Heart right ventricle (tissue), 16 donors: ENCODE measurements at places on chromosomes 6 and 20. TPM values are rescaled to one million over a fixed set of nuclear protein-coding genes. Genes with fewer than 3 reads are reported as not detected.

- DNase-seq = no peak
These were observed 55.9 kb upstream of the C20orf144 start for GRCh38 chr20:33606118-33606771.

DNA sequence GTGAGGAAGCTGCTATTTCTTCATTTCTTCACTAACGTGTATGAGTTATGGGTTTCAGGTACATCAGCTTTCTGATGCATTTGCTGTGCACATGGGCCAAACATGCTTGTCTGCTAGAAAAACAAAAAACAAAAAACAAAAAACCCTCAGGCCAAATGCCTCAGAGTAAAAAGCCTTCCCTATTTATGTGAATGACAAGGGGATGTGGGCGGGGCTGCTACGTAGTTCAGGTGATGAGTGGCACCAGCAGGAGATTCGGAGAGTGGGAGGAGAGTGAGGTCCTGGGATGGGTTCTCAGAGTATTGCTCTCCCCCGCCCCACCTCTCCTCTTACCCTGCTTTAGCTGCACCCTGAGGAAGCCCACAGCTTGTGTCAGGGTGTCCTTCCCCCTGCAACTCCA is 596.8 kb upstream of the JAG1 start:
- no peak for DNase-seq

GRCh38 chr6:28589957-28590349 is 64.3 kb downstream of the GPX5 start:
- no peak for DNase-seq

- no peak for DNase-seq
These were observed 47.7 kb upstream of the PLCB4 start for GRCh38 chr20:9021216-9021615.

- DNase-seq = no peak
These were observed 126.8 kb upstream of the TMEM170B start for GRCh38 chr6:11410539-11411307.

The GNL1 gene
- polyA plus RNA-seq = 20.3 TPM

- DNase-seq = no peak
These were observed 17.5 kb upstream of the MRGBP start for GRCh38 chr20:62778601-62779416.

GRCh38 chr6:170151321-170151771 is 139.5 kb downstream of the DLL1 start:
- no peak for DNase-seq

GRCh38 chr6:2734488-2735166 is 16.1 kb downstream of the MYLK4 start:
- DNase-seq = no peak

DNA sequence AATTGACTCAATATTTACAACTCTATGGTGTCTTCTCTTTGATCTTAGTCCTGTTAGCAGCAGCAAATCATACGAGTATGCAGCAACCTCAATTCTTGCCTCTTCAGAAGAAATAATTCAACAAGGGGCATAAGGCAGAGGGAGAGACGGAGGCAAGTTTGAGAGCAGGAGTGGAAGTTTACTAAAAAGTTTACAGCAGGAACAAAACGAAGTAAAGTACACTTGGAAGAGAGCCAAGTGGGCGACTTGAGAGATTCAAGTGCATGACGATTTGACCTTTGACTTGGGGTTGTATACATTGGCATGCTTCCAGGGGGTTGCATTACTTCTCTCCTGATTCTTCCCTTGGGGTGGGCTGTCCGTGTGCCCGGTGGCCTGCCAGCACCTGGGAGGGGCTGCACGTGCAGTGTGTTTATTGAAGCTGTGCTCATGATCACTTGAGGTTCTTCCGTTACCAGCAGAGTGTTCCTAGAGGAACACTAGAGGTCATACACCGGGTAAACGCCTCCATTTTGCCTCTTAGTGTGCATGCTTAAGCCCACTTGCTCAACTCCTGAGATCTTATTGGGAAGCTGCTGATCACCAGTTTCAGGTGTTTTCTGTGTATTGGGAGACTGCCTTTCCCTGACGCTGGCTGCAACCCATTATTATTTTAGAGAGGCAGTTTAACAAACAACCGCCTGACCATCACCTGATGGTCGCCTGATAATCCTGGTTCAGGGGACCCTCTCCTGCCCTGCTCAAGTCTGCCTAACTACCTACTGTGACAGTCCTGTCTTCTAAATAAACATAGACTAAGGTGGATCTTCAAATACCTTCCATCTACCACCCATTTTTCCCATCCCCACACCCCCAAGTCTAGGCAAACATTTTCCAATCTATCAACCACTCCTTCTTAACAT is 172.4 kb upstream of the MYLIP start:
- no peak for DNase-seq

The EYA4 gene
- 5.4 TPM for polyA plus RNA-seq

The MAP3K4 gene
- 13.5 TPM for polyA plus RNA-seq

- no peak for DNase-seq
These were observed 280.8 kb downstream of the CENPW start for GRCh38 chr6:126620719-126621118.

The YIPF3 gene
- 50.3 TPM for polyA plus RNA-seq

DNA sequence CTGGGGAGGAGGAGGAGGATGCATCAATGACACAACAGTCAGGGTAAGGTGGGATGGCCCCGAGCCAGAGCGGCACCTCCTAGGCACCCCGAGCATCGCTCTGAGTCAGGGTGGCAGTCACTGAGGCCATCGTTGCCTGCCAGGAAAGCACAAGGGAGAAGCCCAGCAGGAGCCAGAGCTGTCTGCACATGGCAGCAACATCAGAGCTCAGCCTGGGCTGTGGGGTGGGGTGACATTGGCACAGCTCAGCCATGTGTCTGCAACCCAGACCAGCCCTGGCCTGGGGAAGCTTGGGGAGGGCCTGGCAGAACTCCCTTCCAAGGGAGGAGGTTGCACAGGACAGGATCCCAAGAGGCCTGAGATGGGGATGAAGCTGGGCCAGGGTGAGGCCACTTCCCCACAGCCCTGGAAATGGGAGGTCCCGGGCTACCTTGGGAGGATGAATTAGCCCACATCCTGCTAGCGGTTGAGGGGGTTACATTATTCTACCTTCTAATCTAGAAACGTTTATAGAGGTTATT is 255.6 kb downstream of the MAFB start:
- DNase-seq = no peak

DNA sequence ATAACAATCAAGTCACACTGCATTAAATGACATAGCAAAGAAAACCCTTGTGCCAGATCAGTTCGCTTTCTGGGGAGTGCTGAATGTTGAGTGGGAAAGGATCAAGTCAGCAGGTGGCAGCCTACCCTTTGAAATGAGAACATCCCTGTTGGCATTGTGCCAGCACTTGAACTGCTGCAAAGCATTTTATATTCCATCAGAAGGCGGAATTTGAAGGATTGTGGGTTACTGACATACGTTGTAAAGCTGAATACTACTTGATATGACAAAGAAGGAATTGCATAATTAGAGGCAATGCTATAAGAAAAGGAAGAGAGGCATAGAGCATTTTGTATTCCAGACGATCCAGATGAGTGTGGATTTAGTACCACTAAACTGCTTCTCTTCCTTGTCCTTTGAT is 26.5 kb downstream of the BCKDHB start:
- DNase-seq = peak; percentile 62

The C4A gene
- polyA plus RNA-seq = 36.9 TPM

The TCP11 gene
- 0.03 TPM for polyA plus RNA-seq

- peak; percentile 46 for DNase-seq
These were observed 51.9 kb downstream of the FAM120B start for GRCh38 chr6:170358496-170358895.

The IMPG1 gene
- not detected for polyA plus RNA-seq

The TAP2 gene
- polyA plus RNA-seq = 13.8 TPM

DNA sequence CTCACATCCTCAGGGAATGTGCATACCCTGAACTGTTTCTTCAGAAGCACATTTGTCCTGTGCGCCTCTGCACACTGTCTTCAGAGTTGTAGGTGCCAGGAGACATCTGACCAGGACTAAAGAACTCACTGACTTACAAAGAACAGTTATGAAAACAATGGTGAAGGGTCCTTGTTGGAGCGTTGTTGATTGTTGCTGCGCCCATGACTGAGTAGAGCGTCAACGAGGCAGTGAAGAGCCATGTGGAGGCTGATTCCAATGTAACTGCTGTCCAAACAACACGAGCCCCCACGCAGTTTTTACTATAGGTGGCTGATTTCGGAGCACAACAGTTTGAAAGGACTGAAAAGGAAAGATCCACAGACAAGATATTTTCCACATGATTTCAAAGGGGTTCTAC is 380.3 kb downstream of the CDH26 start:
- DNase-seq = no peak

- DNase-seq = no peak
These were observed 41.9 kb downstream of the PTGIS start for GRCh38 chr20:49526056-49526455.

The MANEA gene
- 2.6 TPM for polyA plus RNA-seq

DNA sequence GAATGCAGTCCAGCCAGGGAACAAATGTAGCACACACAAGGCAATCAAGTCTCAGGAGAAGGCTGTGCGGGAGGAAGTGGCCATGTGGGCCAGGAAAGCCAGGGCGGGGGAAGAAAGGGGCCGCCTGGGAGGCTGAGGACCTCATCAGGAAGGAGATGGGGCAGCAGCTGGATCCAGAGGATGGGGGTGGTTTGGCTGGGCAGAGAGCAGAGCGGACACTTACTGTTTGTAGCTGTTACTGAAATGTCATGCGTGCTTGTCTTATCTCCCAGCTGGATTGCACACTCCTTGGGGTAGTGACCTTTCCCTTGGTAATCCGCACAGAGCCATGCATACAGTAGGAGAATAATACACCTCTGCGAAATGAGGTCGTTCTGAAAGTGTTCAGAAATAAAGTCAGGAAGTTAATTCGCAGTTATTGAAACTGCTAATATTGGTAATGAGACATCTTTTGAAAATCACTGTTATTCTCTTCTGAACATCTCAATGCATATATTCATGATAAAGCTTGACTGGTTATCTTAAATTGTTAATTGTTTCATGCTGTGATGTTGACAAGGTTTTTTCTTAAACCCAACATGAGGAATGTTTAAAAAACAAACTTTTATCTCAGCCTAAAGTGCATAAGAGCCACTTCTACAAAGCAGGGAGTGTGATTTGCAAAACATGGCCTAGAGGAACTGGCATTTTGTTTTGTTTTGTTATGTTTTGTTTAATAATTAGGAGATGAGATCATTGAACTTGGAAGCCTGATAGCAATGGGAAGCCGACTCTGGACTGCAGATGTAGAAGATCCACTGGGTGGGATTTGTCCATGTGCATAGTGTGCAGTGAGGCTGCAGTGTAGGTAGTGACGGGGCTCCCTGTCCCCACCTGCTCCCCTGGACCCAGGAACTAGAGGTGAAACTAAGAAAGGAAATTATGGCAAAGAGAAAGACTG is 18.0 kb upstream of the MAP3K4 start:
- peak; percentile 74 for DNase-seq

DNA sequence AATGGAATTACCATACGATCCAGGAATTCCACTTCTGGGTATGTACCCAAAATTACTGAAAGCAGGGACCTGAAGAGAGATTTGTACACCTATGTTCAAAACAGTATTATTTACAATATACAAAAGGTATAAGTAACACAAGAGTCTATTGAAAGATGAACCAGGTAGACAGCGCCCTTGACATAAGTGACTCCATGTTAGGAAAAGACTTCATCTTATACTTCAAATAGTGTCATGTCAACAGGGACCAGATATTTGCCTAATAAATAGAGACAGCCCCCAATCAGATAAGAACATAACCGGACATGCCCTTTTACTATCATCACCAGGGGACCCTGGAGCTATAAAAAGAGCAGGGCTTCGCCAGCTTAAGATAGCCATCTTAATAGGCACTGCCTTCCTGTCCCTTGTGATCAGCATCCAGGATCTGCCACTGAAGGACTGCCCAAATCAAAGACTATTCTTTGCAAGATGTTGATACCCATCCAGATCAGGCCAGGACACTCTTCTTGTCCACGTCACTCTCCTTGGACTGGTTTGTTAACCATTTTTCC is 309.0 kb upstream of the SULF2 start:
- no peak for DNase-seq

DNA sequence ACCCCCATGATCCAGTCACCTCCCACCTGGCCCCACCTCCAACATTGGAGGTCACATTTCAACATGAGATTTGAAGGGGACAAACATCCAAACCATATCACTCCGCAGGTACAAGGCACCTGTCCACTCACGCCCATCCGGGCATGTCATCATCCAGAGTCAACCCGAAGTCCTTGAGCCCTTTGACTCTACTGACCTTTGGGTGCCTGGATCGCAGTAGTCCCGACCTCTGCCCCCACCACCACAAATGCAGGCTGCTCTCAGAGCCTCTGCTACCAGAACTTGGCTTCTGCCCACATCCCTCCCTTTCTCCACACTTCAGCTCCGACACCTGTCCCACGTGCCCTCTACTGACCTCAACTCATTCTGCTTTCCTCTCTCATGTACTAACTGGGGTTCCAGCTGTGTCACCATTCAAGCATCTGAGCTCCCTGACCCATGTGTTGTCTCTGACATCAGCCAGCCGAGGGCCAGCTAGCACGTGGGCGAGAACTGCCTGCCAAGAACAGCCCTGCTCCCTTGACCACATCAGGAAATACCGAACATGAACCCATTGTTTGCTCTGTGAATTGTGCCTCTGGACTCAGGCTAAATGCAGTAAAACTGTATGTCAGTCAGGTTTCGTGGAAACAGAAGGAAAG is 498.3 kb upstream of the SULF2 start:
- DNase-seq = peak; percentile 23

- no peak for DNase-seq
These were observed 287.6 kb downstream of the PHF3 start for GRCh38 chr6:63923139-63923739.

DNA sequence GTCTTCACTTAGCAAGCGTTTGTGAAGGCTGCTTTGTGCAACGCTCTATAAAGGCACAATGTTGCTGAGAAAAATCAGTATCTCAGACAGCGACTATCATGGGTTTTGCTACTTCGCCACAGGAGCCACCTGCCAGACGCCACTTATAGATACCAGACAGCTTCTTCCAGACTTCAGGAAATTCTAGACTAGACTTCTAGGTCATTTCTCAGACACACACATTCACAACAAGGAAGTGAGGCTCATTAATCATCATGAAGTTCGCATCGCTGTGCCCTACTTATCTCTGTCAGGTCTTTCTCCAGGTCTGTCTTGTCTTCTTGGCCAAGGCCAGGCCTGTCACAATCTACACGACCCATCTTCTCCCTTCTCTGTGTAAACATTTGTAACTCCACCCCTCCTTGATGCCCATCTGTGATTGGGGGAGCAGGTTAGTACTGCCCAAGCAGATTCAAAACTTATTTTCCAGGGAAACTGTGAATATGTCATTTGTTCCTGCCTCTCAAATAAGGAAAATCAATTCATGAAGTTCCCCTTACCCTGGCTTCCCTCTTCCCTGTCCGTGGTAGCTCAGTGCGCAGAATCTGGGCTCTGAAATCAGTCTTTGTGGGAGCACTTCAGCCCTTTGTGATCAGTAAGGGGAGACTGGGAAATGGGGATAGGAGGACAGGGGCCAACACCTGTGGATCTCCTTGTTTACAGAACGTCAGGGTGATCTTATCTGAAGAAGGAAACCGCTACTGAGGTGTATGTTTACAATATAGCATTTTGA is 115.5 kb downstream of the TNFAIP3 start:
- no peak for DNase-seq
